ENCODE measurements at places on chromosomes 11 and 22. TPM values are rescaled to one million over a fixed set of nuclear protein-coding genes. Genes with fewer than 3 reads are reported as not detected.

GRCh38 chr11:86644291-86644690, 28.1 kb downstream of the ME3 start:
- peak; percentile 29 for DNase-seq

GRCh38 chr11:34250732-34251588, 106.8 kb downstream of the ABTB2 start:
- DNase-seq: peak; percentile 95

ISX gene
- not detected for total RNA-seq

ADM2 gene
- total RNA-seq: 3.7 TPM

DNA sequence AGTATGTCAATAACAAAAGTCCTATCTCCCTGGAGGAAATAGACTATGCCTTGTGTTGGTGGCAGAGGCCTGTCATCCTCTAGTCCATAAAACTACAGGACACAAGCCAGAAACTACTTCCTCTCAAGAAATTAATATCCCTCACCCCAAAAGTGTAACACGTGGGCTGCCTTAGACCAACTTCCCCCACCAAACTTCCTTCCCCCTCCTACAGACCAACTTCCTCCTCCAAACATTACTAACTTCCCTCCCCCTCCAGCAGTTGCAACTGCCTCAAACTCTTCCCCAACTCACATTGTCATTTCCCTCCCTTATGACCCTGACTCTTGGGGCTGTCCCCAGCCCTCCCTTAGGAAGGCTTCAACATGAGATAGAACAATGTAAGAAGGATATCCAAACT, 6.3 kb downstream of the OR52K2 start:
- DNase-seq: no peak

SULT4A1 gene
- under 0.01 TPM for total RNA-seq

OR52L1 gene
- total RNA-seq: not detected

Data from bronchial epithelial cell (primary cell).